Panc1 (cell line): ENCODE measurements at places on chromosomes 1 and 21. TPM values are rescaled to one million over a fixed set of nuclear protein-coding genes. Genes with fewer than 3 reads are reported as not detected.

ABCA4 gene
- 1.5 TPM for total RNA-seq

ELAPOR1 gene
- total RNA-seq = 0.28 TPM

HES3 gene
- total RNA-seq = not detected

DNA sequence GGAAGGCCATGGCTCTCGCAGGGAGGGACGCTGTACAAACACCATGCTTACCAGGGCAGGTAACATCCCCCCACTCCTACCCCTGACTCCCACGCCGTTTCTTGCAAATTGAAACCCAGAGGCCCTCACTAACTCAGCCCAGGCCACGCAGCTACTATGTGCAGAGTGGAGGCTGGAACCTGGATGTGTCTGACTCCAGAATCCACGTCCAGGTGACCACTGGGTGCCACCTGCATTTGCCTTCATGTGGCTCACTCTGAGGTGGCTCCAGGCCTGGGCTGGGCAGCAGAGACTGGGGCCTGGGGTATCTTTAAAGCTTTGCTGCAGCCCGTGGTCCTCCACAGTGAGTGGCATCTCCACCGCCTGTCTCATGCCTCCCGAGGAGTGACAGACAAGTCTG is 29.6 kb upstream of the AJAP1 start:
- H3K27me3 ChIP-seq = 0 out of 2 replicates have a peak, but pooled peaks cover 2% of the 10 kb centered on the region
- H3K27ac ChIP-seq = no peak overlapping the region
- no peaks in the 10 kb centered on the region for H3K36me3 ChIP-seq
- no peaks in the 10 kb centered on the region for H3K4me1 ChIP-seq
- DNase-seq = no peak
- no peak overlapping the region for H3K4me3 ChIP-seq

DNA sequence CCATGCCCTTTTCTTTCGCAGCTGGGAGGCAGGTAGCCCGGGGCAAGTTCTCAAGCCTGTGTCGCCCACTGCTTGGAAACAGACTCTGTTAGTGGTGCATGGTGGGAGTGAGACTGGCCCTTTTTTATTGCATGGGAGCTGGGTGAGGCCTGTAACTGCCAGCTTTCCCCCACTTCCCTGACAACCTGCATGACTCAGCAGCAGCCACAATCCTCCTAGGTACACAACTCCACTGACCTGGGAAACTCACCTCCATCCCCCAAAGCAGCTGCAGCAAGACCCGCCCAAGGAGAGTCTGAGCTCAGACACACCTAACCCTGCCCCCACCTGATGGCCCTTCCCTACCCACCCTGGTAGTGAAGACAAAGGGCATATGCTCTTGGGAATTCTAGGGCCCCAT is 25.8 kb downstream of the PIGP start:
- no peaks in the 10 kb centered on the region for H3K27me3 ChIP-seq
- DNase-seq = no peak
- H3K36me3 ChIP-seq = no peaks in the 10 kb centered on the region
- H3K4me3 ChIP-seq = no peak overlapping the region
- no peaks in the 10 kb centered on the region for H3K4me1 ChIP-seq

DNA sequence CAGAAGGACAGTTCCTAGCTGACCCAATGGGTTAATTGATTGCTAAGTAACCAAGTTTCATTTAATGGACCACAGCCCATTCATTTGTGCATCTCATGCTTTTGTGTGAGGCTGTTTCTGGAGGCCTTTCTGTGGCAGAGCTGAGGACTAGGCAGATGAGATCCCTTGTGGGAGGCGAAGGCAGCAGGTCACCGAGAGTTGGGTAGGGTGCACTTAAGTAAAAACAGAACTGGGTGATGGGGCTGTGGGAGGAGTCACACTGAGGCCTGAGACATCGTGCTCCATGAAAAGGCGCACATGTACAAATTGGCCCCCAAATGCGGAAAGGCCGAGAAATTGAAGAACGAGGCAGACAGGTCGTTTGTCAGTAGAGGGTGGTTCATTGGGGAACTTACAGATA is 60.9 kb downstream of the S100B start:
- no peak overlapping the region for H3K4me3 ChIP-seq
- no peak overlapping the region for H3K27ac ChIP-seq
- no peak for DNase-seq
- no peaks in the 10 kb centered on the region for H3K27me3 ChIP-seq

- H3K27me3 ChIP-seq = peaks cover 2% of the 10 kb centered on the region; the same call in 1 of the 2 replicates
- DNase-seq = no peak
- H3K4me3 ChIP-seq = no peak overlapping the region
- no peaks in the 10 kb centered on the region for H3K36me3 ChIP-seq
- no peak overlapping the region for H3K27ac ChIP-seq
Measured at GRCh38 chr1:205927247-205927646, 16.0 kb downstream of the SLC26A9 start.

DNA sequence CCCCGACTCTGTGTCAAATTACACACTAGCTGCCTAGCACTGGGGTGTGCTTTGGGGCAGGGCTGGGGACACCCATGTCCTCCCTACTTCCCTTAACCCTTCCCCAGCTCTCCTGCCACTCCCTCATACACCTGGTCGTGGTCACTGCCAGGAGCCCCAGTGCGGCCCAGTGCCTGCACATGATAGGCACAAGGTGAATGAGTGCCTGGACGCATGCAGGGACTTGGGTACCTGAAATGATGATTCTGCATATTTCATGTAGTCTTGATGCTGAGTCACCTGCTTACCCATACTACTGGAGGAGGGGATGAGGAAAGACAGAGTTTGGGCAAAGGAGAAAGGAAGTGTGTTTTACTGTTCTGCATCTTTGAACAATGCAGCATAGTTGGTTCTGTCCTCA is 1.5 kb upstream of the VANGL2 start:
- H3K4me1 ChIP-seq = no peaks in the 10 kb centered on the region
- H3K27ac ChIP-seq = no peak overlapping the region
- no peak overlapping the region for H3K4me3 ChIP-seq
- H3K36me3 ChIP-seq = no peaks in the 10 kb centered on the region
- DNase-seq = no peak

GRCh38 chr1:241485554-241485992 is 34.0 kb downstream of the FH start:
- H3K4me3 ChIP-seq = no peak overlapping the region
- H3K27me3 ChIP-seq = no peaks in the 10 kb centered on the region
- no peaks in the 10 kb centered on the region; the same call in 1 of the 2 replicates for H3K4me1 ChIP-seq
- H3K27ac ChIP-seq = no peak overlapping the region
- DNase-seq = no peak

- H3K4me1 ChIP-seq = peaks cover 38% of the 10 kb centered on the region
- no peaks in the 10 kb centered on the region for H3K27me3 ChIP-seq
- DNase-seq = no peak
- no peak overlapping the region for H3K27ac ChIP-seq
- H3K36me3 ChIP-seq = no peaks in the 10 kb centered on the region; the same call in 1 of the 2 replicates
Measured at GRCh38 chr1:225876900-225877510, 5.2 kb downstream of the TMEM63A start.

- H3K4me1 ChIP-seq = peaks cover 100% of the 10 kb centered on the region
- H3K4me3 ChIP-seq = no peak overlapping the region
- peaks cover 20% of the 10 kb centered on the region for H3K36me3 ChIP-seq
- no peaks in the 10 kb centered on the region for H3K27me3 ChIP-seq
- no peak for DNase-seq
- H3K27ac ChIP-seq = peak overlapping the region; percentile 99
Measured at GRCh38 chr1:8415526-8416278, 97.8 kb downstream of the SLC45A1 start.

DNA sequence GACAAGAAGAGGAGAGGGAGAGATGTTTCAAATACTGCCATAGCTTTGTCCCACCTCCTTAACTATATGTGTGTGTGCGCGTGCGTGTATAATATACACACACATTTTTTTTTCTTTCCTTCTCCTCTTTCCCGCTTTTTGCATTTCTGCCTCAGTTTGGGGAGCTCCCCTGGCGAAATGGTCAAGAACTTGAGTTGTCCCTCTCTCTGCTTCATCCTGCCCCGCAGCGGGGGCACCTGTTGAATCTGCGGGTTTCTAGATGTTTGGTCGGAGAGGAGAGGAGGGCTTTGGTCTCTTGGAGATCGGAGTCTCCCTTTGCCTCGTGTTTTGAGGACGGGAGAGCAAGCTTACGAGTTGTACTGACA is 504 bp downstream of the SCCPDH start:
- no peaks in the 10 kb centered on the region for H3K27me3 ChIP-seq
- H3K27ac ChIP-seq = peak overlapping the region; percentile 93
- peaks cover 6% of the 10 kb centered on the region; the same call in 1 of the 2 replicates for H3K36me3 ChIP-seq
- H3K4me1 ChIP-seq = peaks cover 6% of the 10 kb centered on the region; the same call in 1 of the 2 replicates
- DNase-seq = no peak

GRCh38 chr1:53503433-53504217 is 44.4 kb downstream of the DMRTB1 start:
- DNase-seq = no peak
- no peaks in the 10 kb centered on the region for H3K27me3 ChIP-seq
- no peaks in the 10 kb centered on the region for H3K4me1 ChIP-seq
- H3K4me3 ChIP-seq = no peak overlapping the region
- no peak overlapping the region for H3K27ac ChIP-seq

DNA sequence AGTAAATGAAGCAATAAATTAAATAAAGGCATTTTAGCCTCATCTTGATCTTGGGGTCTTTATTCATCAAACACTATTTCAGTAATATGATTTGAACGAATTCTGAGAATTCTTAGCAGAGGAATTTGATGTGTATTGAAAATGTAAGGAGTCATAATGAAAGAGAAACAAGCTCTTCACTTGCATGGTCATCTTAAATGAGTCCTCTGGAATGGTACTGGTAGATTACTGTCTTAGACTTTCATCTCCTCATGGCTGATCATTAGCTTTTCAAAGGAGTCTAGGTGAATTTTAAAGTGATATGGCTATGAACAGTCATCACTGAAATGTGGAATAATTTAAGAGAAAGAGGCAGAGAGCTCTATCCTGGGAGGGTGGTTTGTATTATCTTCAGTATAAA is 30.0 kb downstream of the PRRC2C start:
- H3K4me1 ChIP-seq = no peaks in the 10 kb centered on the region; the same call in 1 of the 2 replicates
- DNase-seq = no peak
- H3K36me3 ChIP-seq = peaks cover 33% of the 10 kb centered on the region
- no peak overlapping the region for H3K27ac ChIP-seq

DNA sequence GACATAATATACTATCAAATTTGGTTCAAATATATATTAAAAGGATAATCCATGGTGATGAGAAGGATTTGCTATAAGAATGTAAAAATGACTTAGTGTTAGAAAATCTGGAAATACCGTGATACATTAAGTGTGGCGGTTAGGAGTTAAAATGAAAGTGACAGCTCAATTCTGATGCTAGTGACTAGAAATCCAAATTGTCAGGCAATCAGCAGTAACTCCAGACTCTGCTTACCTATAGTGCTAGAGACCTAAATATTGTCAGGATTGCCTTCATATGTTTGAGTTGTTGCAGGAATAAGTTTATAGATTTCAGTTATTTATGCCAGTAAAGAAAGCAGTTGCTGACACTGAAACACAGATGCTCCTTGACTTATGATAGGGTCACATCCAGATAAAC is 737.4 kb downstream of the MRPL39 start:
- no peaks in the 10 kb centered on the region for H3K4me1 ChIP-seq
- no peaks in the 10 kb centered on the region for H3K27me3 ChIP-seq
- DNase-seq = no peak
- no peaks in the 10 kb centered on the region for H3K36me3 ChIP-seq
- no peak overlapping the region for H3K4me3 ChIP-seq

DNA sequence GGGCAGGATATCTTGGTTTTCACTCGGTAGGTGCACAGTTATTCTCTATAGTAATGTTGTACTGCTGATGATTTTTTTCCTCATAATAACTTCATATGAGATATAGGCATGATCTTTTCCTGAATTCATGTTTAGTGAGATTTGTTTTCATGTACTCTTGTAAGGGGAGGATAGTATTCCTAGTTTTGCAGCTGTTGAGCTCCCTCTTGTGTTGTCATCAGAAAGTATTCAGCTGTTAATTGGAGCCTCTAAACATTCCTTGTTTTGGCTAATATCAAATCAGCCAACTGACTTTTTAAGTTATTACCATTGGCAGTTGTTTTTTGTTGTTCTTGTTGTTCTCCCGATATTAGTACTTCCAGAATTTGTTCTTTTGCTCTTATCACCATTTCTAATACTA is 24.4 kb downstream of the OR10R2 start:
- no peaks in the 10 kb centered on the region for H3K36me3 ChIP-seq
- no peak overlapping the region for H3K4me3 ChIP-seq
- no peaks in the 10 kb centered on the region for H3K27me3 ChIP-seq
- DNase-seq = no peak

DNA sequence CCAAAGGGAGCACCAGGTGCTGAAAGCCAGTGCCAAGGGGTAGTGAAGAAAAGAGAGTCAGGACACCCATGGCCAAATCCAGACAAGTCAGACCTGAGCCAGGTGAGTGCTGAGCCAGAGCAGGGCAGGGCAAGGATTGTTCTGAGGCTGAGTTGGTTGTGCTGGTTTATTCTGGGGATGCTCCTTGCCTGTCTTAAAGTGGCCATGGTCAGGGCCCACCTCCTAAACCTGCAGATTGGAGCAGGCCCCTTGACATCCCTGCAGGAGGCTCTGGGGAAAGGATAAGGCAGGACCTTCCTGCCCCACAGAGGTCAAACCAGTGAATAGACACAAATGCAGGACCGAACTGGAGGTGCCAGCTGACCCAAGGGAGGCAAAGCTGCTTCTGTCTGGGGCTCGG is 138.4 kb downstream of the HIVEP3 start:
- no peaks in the 10 kb centered on the region for H3K27me3 ChIP-seq
- H3K4me3 ChIP-seq = no peak overlapping the region
- H3K27ac ChIP-seq = no peak overlapping the region
- no peak for DNase-seq
- no peaks in the 10 kb centered on the region for H3K36me3 ChIP-seq

- H3K27ac ChIP-seq = no peak overlapping the region
- H3K27me3 ChIP-seq = no peaks in the 10 kb centered on the region
- no peak overlapping the region for H3K4me3 ChIP-seq
- no peaks in the 10 kb centered on the region for H3K4me1 ChIP-seq
Measured at GRCh38 chr1:50231209-50231608, 122.5 kb downstream of the ELAVL4 start.

DNA sequence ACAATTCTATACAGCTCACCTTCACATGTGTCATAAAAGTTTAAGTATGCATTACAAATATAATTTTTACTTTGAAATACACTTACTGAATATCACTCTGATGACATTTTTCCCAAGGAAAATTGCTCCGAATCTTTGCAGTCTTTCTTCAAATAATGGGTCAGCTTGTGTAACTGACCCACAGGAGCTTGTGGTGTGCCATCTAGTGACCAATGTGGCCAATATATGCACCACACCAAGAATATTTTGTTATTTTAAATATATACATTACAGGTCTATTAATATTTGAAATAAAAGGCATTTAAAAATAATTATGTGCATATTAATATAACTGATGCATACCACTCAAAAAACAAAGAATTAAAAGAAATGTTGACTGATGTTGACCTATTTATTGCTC is 271.4 kb downstream of the TBX15 start:
- DNase-seq = no peak
- no peaks in the 10 kb centered on the region for H3K36me3 ChIP-seq
- H3K27me3 ChIP-seq = no peaks in the 10 kb centered on the region
- H3K4me1 ChIP-seq = no peaks in the 10 kb centered on the region
